Stimulated activated CD4-positive, alpha-beta T cell treated with anti-CD3 and anti-CD28 coated beads, Interleukin-15, amount 100 ng/mL, for 1 hour (primary cell): ENCODE measurements at places on chromosomes 4 and X.

GRCh38 chrX:13047759-13048158 lies 3.3 kb upstream of the FAM9C start:
- no peak for DNase-seq

- no peak for DNase-seq
Measured at GRCh38 chr4:118803253-118803652, 32.7 kb downstream of the SEC24D start.

- no peak for DNase-seq
Measured at GRCh38 chr4:190019023-190019858, 7.8 kb downstream of the FRG2 start.

GRCh38 chr4:114389070-114389685 lies 209.4 kb upstream of the UGT8 start:
- no peak for DNase-seq

DNA sequence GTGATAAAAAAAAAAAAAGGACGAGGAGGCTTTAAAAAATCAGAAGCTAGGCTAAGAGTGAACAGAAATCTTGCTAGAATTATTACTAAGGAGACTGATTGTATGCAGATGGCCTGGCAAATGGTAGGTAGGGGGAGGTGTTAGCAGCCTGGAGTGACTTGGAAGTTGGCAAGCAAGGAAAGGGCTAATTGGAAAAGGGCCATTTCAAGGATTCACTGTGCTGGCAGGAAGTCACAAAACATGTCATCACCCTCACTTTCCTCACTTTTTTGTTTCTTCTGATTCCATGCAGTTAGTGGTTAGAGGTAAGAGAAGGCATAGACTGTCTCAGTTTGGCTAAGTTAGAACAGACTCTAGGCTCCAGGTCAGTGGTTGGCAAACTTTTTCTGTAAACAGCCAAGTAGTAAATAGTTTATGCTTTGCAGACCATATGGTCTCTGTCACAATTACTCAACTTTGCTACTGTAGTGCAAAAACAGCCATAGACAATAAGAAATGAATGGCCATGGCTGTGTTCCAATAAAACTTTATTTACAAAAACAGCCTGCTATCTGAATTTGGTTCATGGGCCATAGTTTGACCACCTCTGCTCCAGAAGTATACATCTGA lies 646.5 kb upstream of the ACTRT1 start:
- DNase-seq: no peak

DNA sequence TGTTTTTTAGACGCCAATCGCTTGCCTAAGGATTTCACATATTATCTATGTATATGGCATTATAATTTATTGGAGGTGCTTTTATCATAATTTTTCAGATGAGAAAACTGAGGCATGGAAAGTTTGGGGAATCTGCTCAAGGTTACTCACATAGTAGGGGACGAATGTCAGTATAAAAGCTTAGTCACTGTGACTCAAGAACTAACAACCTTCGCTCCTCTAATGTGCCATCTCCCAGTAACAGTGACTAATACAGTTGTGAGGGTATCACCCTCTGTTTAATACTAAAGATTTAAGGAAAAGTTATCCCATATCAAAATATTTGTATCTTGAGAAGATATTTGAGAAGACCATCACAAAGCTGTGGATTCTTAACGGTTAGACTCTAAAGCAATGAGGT lies 353.1 kb upstream of the SPOCK3 start:
- no peak for DNase-seq

DNA sequence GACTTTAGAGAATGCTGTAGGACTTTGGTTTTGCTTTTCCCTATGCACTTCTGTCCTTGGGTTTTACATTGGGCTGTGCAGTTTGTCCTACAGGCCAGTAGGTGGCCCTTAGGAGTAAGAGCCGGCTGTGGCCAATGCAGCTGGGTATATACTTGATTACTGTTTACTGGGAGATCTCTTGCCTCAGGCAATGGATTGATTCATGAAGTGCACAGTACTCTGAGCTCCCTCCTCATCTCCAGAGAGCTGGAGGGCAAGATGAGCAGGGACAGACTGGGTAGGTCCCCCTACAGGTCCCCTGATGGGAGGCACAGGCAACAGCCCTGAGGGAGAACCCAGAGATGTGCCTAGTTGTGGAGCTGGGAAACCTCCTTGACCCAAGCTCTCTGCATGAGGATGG lies 103.8 kb upstream of the QRFPR start:
- no peak for DNase-seq

DNA sequence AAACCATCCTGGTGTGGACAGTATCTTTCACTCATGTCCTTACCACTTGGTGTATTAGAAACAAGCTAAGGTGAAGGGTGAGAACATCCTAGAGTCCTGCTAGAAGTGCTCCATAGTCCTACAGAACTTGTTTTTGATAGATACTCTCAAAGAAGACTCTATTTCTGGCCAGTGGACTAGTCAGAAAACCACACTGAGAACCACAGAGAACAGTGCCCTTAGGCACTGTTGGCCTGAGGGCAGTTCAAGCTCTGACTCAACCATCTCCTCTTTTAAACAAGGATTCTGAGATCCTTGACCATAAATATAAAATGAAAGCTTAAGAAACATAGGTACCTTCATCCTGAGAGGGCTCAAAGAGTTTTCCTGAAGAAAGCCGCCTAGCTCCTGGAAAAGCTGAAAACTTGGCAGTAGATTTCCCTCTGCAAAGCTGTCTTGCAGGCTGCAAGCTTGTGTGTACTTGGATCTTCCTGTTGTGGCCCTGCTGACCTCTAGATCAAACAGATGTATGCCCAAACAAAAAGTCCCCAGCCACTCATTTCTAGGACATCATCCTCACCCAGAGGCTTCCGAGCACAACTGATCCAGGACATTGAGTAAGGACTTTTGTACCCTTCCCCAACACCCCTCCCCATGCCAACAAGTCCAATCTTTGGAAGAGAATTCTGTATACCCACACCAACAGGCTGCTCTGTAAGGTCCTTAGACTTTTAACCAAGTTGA lies 111.6 kb upstream of the CXCL13 start:
- DNase-seq: no peak

DNA sequence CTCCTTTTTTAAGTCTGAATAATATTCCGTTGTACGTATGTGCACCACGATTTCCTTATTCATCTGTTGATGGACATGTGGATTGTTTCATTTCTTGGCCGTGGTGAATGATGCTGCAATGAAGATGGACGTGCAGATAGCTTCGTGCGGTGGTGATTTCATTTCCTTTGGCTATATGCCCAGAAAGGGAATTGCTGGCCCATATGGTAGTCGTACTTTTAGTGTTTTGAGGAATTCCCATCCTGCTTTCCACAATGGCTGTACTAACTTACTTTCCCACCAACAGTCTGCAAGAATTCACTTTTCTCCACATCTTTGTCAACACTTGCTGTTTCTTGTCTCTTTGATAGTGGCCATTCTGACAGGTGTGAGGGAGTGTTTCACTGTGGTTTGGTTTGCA lies 12.8 kb downstream of the ZFP42 start:
- no peak for DNase-seq

DNA sequence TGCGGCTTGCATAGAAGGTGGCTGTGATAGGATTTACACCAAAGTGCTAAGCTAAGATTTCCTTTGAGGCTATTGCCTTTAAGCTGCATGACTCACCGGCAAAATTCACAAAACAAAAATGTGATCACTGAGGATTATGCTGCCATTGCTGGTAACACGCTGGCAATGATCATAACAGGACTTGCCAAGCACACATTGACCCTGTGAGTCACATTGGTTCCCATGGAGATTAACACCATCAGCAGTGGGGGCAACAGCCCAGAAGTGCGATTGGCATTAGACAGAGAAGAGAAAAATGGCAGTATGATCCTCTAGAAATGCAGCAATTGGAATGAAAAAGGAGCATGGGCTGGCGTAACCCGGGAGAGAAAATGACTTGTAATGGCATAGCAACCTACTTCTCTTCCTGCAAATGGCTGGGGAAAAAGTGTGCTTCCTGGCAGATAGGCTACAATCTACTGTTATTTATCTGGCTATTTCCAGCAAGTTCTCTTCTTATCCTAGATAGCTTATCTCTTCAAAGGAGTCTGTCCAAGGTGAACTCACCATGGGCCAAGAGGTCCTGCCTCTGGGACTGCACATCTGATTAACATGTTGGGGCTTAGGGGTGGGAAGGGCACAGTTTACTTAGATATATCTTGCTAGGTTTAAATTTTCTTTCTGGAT lies 314.2 kb upstream of the IGFBP7 start:
- no peak for DNase-seq

DNA sequence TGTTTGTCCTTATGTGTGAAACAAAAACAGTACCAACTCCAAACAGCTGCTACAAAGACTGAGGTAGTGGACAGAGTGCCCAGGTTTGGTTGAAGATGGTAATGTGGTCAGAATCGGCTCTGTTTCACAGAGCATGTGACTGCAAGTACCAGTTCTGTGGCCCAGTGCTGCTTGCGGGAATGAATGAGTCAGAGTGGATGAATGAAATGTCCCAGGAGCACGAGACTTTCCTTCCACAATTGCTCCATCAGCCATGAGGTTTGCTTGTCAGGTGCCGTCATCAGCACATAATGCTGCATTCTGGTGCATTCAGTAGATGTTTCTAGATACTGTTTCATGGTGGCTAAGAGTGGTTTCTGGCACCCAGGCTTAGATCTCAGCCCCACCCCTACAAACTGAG lies 84.2 kb downstream of the GPR143 start:
- DNase-seq: no peak

- DNase-seq: peak; percentile 54
Measured at GRCh38 chrX:55451990-55452832, at the start of gene MAGEH1. MAGEH1 (plus strand) TSS chrX:55452127; CDS start chrX:55452375, 248 bp downstream.

- no peak for DNase-seq
Measured at GRCh38 chr4:7795983-7796382, 143.7 kb downstream of the AFAP1 start.

DNA sequence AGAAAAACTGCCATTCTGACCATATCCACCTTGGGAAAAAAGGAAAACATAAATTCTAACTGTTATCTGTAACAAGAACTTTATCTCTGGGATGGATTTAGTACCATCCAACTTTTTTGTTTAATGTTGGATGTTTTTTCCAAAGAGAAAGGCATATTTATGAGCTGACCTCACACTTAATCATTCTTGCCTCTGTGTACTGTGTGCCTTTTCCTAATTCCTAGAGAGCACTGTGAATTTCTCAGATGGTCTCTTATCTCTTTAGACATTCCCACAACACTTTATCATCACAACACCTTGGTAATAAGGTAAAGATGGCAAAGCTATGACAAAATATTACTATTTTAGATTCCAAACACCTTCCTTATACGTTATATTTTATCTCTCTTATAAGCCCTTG lies 126.2 kb downstream of the COL4A6 start:
- DNase-seq: no peak

DNA sequence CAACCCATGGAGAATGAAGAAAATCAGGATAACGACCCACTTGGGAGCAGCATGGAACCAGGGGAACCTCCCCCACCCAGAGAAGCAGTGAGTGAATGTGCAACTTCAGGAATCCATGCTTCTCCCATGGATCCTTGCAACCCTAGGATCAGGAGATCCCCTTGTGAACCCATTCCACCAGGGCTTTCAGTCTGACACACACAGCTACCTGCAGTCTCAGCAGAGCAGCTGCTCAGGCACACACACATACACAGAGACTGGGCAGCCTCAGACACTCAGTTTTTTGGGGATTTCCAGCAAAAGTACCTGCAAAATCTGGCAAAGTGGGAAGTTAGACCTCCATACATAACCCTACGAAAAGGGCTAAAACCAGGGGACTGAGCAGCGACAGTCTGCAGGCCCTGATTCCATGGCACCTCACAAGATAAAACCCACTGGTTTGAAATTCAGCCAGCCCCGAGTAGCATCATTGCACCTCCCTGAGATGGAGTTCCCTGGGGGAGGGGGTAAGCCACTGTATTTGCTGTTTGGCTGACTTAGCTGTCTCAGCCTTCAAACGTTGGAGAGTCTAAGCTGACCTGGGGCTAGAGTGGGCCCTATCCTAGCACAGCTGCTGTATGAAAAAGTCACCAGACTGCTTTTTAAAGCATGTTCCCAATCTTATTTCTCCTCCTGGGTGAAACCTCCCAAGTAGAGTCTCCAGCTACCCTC lies 737.5 kb upstream of the NDST4 start:
- DNase-seq: no peak

GRCh38 chr4:187193141-187193540 lies 469.5 kb upstream of the FAT1 start:
- no peak for DNase-seq

DNA sequence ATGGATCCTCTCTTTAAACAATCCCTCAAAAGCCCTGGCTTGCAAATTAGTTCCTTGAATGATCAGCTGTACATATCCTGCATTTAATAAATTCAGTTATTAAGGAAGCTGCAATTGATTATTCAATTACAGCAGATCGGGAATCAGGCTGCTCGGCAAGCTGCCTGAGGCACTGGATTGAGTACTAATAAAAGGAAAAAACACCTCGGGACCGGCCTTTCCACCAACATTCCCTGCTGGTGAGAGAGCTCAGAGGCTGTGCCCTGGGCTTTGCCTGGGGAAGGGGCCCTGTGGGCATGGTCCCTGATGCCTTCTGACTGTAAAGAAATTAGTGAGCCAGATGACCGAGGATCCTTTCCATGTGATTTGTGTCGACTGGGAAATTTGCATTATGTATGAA lies 69.2 kb downstream of the SORCS2 start:
- DNase-seq: no peak

GRCh38 chr4:140056015-140056414 lies 98.0 kb downstream of the MAML3 start:
- DNase-seq: no peak

- DNase-seq: no peak
Measured at GRCh38 chr4:81494031-81494431, 22.3 kb upstream of the RASGEF1B start.

DNA sequence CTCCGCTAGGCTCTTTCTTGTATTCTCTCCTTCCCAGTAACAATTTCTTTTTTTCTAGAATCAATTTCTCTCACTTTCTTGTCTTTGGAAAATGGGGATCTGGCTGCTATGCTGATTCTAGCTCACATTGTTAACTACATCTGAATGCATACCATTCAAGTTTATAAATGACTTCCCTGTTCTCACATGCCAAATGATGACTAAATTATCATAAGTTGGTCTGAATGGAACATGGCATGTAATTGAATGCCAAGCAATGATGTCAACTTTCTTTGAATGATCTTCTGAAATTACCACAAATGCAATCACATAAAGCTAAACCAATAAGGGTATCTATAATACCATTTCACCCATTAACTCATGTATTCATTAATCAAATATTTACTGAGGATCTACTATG lies 2.7 kb upstream of the ITM2A start:
- DNase-seq: no peak

DNA sequence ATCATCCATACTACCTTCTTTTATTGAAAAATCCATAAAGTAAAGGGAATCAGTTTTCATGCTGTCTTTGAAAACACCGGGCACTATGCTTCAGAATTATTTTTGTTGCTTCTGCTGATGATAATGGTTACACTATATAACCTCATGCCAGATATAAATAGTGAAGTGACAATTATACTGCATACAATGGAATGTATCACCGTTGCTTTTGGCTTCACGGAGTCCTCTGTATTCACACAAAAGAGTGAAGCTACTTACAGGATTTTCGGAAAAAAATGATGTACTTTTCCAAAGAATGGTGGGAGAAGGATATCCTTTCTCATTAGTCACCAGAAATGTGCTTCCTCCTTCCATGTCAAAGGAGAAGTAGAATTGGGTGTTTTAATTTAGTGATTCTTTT lies 159.1 kb upstream of the PITX2 start:
- DNase-seq: no peak
